Kidney tubule cell (primary cell): ENCODE measurements at places on chromosomes 5 and 9.

- no peak for DNase-seq
Observed at GRCh38 chr5:143198332-143198731, 205.2 kb downstream of the NR3C1 start.

DNA sequence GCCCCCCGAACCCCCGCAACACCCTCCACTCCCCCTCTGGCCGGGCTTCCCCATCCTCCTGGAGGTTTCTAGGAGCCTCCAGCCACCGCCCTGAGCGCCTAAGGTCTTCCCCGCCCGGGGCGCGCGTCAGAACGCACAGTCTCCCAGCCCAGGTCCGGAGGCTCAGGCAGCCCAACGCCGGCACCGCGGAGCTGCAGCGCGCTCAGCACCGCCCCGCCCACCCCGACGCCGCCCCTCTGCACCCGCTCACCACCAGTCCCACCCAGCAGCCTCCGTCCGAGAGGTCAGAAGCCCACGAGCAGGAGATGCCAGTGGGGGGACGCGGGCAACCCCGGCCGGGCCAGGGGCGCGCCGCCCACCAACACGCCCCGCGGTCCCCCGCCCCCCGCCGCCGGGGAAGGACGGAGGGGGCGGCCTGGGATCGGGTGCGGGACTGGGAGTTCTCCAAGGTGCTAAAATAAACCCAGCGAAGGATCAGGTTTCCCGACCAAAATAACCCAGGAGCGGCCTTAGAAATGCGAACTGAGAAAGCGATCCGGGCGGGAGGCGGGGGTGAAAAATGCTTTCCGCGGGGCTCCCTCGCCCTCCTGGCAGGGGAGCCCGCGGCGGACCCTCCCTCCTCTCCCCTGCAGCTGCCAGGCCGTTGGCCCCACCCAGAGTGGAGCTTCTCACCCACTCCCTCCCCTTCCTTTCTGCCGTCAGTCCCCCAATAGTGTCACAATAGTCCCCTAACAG, 6.5 kb upstream of the FAM78A start:
- DNase-seq: no peak

DNA sequence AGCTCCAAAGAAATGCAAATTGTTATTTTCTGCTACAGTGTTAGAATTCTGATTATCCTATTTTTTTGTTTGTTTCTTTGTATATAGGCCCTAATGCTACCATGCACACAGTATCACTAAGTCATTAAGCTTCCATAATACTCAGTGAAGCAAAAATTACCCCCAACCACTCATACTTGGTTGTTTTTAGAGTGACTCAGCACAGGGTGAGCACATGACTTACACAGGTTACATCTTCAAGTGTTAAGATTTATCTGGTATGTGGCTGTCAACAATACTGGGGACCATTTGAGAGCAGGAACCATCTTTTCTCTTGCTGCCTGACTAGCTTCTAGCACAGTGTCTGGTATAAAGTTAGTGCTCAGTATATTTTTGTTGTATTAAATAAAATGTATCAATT, 255.8 kb upstream of the SLC24A2 start:
- DNase-seq: peak; percentile 81

- peak; percentile 59 for DNase-seq
Observed at GRCh38 chr9:79325501-79325900, 246.3 kb upstream of the TLE4 start.

DNA sequence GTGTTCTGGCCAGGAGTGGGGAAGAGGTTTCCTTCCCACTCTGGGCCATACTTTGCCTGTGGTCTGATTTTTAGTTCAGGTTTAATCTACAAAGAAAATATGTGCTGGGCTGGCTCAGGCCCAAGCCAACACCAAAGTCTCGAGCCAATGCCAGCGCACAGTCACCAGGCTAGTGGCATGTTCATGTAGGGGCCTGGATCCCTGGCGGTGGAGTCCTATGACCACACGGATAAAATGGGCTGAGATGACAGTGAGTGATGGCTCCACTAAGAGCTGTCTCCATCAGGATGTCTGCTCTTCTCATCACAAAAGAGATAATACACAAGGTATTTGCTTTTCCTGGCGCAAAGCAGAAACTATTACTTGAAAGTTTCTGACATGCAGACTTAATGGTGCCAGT, 92.9 kb upstream of the PTPN3 start:
- DNase-seq: no peak
